HCT116 (cell line): ENCODE measurements at places on chromosomes 4 and X.

GRCh38 chr4:148101235-148101634, 341.0 kb downstream of the NR3C2 start:
- no peak for DNase-seq

- DNase-seq, result no peak
Measured at GRCh38 chrX:96438803-96439202, 245.8 kb upstream of the DIAPH2 start.

GRCh38 chr4:105527081-105527480, 25.3 kb upstream of the ARHGEF38 start:
- no peak for DNase-seq

GRCh38 chr4:95857761-95858160, 17.9 kb downstream of the PDHA2 start:
- DNase-seq, result no peak

DNA sequence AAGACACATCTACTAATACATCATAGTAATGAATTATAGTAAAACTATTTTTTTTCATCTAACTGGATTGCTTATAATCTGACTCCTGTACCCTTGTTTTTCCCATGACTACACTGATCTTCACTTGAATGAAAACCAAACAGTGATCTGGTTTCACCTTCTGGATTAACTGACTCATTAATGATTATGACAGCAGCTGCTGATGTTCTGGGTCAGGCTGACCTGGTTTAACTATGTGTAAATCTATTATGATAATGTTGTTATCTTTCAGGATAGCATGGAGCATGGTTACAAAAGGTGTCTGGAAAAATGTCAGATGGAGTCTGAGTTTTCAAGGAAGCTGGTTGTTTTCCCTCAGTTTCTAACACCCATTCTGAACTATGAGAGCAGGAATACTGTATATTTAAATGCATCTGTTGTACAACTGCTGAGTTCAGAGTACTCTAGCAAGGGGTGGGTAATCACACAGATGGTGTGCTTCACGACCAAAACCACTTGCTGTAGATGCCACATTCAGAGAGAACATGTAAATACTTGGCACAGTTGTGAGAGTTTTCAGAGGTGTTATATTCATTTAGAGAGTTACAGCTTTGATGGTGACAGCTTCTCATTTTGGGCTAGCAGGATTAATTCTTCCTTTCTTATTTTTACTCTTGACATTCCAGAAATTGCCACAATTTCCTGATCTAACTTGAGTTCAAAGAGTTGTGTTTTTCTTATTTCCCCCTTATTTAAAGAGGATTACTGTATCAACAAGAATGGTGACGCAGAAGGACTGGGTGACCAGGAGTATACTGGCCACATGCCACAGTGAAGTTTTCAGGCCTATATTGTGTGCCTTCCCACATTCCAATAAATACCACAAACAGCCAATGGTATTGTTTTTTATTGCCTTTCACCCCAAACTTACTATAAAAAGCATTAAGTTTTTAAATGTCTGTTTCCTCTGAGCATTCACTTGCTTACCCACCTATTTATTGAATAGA, 249.7 kb upstream of the TET2 start:
- no peak for DNase-seq

- no peak for DNase-seq
Measured at GRCh38 chr4:105166066-105166465, 19.4 kb downstream of the TET2 start.

- no peak for DNase-seq
Measured at GRCh38 chrX:73849073-73849472, 286.1 kb downstream of the CHIC1 start.

- DNase-seq, result no peak
Measured at GRCh38 chrX:39595977-39596376, 501.8 kb downstream of the BCOR start.

DNA sequence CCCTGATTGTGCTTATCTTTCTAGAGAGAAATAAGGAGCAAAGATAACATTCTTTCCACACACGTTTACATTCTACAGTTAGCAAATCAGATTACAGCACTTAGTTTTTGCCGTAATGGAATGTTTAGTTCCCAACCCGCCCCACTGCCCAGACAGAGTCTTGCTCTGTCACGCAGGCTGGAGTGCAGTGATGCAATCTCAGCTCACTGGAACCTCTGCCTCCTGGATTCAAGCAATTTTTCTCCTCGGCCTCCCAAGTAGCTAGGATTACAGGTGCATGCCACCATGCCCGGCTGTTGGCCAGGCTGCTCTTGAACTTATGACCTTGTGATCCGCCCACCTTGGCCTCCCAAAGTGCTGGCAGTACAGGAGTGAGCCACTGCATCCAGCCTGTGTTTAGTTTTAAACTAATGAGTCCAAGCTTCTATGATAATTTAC, 8.4 kb upstream of the PRPS1 start:
- DNase-seq, result no peak

DNA sequence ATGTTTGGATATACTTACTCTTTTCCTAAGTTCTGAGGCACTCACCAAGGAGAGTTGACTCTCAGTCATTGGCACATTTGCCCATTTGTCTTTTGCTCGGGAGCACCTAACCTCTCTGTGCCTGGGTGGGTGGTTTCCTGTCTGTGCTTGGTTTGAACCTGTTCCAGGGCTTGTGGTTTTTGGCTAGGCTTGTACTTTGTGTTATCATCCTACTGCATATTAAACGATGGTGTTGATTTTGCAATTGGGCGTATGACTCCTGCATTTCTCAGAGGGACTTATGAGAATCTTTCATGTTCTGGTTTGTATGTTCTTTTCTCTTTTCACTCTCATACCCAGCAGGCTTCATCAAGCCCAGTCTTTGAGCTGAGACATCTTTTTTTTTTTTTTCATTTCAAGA, 161.7 kb downstream of the BTC start:
- DNase-seq, result peak; percentile 95

GRCh38 chr4:3834186-3834662, 68.0 kb downstream of the ADRA2C start:
- DNase-seq, result no peak

- DNase-seq, result no peak
Measured at GRCh38 chr4:14906805-14907204, 95.5 kb upstream of the CPEB2 start.

- peak; percentile 35 for DNase-seq
Measured at GRCh38 chr4:42280327-42281095, 116.8 kb upstream of the SHISA3 start.

- no peak for DNase-seq
Measured at GRCh38 chr4:41866799-41867677, 68.2 kb upstream of the TMEM33 start.

DNA sequence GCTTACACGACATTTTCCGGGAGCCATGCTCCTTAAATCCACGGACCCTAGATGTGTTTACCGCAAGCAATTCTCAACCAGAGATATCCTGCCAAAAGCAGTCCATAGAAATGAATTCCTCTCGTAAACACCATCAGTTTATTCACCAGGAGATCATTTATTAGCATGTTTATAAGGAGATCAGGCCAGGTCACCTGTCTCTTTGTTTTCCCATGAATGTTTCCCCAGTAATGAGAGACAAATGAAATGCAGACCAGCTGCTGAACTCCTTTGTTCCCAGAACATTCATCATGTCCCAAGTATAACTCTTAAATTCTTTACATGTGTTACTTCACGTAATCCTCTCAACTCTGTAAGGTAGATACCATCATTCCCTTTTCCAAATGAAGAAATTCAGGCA, 137.1 kb downstream of the DDX53 start:
- no peak for DNase-seq

DNA sequence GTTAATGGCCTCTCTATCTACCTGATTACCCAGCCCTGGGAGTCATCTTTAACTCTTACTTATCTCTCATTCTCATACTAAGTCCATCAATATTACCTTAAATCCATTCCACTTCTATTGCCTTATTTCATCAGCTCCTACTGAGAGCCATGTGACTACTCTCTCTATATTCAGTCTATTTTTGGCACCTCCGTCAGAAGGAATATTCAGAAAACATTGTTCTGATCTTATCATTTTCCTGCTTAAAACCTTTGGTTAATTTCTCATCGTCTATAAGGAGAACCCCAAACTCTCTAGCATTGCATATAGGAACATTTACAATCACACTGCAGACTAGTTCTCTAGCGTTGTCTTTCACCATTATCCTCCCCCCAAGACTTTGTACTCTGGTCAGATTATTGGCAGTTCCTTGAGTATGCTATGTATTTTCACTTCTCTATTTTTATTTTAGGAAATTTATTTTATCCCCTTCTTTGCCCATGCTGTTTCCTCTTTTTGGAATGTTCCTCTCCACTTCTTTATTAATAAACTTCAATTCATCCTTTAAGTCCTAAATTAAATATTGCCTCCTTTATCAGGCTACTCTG, 13.7 kb upstream of the AMMECR1 start:
- DNase-seq, result no peak

GRCh38 chr4:99201690-99202089, 17.4 kb downstream of the ADH6 start:
- DNase-seq, result no peak

GRCh38 chrX:99353412-99353811, 1056.7 kb downstream of the PCDH19 start:
- DNase-seq, result no peak

- DNase-seq, result peak; percentile 32
Measured at GRCh38 chr4:115090483-115091075, 22.8 kb downstream of the NDST4 start.

DNA sequence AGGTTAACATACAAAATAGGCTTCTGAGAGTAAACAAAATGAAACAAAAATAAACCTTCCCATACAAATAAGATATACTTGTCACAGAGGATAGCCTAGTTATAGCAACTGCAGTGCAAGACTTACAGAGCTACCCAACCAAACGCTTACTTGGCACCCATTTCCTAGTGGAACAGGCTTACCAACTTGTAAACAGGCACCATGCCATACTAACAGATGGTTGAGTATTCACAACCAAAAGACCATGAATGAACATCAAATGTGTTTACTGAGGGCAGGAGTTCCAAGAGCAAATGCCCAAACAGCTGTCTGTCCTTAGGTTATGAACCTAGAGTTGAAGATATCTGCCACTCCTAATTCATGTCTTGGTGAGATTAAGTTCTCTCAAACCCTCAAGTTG, 2629.2 kb downstream of the PCDH7 start:
- DNase-seq, result no peak

DNA sequence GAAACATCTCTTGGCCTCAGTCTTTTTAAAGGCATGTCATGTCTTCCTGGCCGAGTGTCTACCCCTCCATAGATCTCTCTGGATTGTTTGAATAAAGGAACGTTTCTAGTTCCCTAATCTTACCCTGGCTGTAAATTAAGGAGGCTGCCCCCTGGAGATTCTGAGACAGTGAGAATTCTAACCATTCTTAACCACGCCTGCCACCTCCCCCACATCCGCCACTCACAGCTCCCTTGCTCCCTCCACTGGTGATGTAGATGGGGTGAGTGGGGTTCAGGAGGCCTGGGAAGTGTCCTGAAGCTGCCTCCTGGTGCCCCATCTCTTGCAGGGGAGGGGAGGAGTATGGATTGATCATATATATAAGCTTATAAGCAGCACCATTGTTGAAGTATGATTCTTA, 48.0 kb upstream of the TRIM2 start:
- DNase-seq, result no peak

- DNase-seq, result no peak
Measured at GRCh38 chr4:186151499-186151898, 39.9 kb upstream of the CYP4V2 start.

GRCh38 chr4:89303177-89303576, 4.4 kb downstream of the GPRIN3 start:
- DNase-seq, result no peak

- DNase-seq, result no peak
Measured at GRCh38 chr4:137923494-137923893, 318.7 kb downstream of the SLC7A11 start.

- DNase-seq, result no peak
Measured at GRCh38 chr4:68162196-68162595, 32.5 kb upstream of the TMPRSS11F start.

- DNase-seq, result no peak
Measured at GRCh38 chr4:183299464-183299863, 20.6 kb downstream of the CLDN22 start.

DNA sequence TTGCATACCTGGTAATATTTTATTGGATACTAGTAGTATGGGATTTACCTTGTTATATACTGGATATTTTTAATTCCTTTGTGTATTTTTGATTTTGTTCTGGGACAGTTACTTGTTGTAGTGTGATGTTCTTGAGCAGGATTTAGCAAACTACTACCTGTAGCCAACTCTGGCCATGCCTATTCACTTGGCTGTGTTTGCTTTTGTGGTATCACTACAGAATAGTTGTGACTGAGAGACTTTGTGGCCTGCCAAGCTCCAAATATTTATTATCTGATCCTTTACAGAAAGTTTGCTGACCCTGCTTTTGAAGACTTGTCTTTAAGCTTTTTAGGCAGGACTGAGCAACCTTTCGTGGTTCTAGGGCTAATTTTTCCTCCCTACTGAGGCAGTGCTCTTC, 17.8 kb downstream of the ZCCHC4 start:
- no peak for DNase-seq

- DNase-seq, result peak; percentile 85
Measured at GRCh38 chr4:169791527-169792156, 33.9 kb upstream of the HPF1 start.

GRCh38 chr4:81466841-81467671, 4.7 kb downstream of the RASGEF1B start:
- peak; percentile 45 for DNase-seq

GRCh38 chr4:17315459-17315858, 196.4 kb downstream of the QDPR start:
- DNase-seq, result no peak

- DNase-seq, result no peak
Measured at GRCh38 chr4:145861336-145862318, 77.0 kb downstream of the ZNF827 start.

DNA sequence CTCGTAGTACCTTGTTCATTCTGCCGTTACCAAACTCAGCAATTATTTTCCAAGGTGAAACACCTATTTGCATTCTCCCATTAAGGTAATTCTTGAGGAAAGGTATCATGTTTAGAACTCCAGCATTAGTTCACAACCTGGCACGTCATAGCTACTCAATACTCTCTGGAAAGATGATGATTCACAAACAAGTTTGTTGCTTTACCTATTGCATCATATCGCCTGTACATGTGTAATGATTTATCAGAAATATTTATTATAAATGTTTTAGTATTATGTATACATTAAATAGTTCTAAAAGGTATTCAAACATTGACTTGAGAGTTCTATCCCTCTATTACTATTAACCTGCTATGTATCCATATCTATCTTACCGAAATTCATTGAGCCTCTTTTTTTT, 658.3 kb upstream of the PITX2 start:
- DNase-seq, result no peak
